CD4-positive, alpha-beta T cell treated with Interleukin-17A for 1 hour (primary cell): ENCODE measurements at places on chromosomes 12 and 14.
A peak's percentile ranks its signal among the peaks of the same experiment; 100 is the strongest.

DNA sequence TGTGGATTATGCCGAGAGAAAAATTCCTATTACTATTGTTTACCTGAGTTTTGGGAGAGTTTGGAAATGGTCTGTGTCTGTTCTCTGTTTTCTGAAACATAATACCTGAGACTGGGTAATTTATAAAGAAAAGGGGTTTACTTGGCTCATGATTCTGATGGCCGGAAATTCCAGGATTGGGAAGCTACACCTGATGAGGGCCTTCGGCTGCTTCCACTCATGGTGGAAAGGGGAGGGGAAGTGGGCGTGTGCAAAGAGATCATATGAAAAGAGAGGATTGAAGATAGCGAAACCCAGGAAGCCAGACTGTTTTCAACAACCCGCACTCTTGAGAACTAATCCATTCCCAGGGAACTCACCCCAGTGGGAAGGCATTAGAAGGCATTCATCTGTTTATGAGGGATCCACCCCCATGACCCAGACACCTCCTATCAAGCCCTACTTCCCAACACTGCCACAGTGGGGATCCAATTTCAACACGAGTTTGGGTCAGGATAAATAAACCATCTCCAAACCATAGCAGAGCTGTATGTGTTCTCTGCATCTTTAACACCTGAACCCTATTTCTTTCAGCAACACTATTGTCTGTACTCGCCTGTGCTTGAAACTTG lies 51.1 kb downstream of the APAF1 start:
- DNase-seq = no peak

DNA sequence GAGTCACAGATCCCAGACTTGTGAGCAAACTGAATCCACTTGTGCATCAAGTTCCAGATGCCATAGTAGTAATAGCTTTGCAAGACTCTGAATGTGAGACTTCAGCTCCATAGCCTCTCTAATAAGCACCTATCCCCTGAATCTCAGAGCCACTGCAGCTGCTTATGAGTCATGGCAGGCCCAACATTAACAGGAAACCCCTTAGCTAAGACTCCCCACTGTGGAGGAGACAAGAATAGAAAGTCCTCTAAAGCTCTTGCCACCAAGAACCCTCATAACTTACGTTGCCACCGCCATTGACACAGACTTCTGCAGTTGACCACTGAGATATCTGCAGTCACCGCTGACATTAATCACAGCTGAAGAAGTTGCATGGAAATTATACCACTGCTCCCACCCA lies 62.9 kb upstream of the PDE3A start:
- no peak for DNase-seq

GRCh38 chr12:131408036-131408365 lies 302.9 kb upstream of the SFSWAP start:
- no peak for DNase-seq

GRCh38 chr12:64332296-64332695 lies 58.3 kb downstream of the C12orf56 start:
- no peak for DNase-seq

DNA sequence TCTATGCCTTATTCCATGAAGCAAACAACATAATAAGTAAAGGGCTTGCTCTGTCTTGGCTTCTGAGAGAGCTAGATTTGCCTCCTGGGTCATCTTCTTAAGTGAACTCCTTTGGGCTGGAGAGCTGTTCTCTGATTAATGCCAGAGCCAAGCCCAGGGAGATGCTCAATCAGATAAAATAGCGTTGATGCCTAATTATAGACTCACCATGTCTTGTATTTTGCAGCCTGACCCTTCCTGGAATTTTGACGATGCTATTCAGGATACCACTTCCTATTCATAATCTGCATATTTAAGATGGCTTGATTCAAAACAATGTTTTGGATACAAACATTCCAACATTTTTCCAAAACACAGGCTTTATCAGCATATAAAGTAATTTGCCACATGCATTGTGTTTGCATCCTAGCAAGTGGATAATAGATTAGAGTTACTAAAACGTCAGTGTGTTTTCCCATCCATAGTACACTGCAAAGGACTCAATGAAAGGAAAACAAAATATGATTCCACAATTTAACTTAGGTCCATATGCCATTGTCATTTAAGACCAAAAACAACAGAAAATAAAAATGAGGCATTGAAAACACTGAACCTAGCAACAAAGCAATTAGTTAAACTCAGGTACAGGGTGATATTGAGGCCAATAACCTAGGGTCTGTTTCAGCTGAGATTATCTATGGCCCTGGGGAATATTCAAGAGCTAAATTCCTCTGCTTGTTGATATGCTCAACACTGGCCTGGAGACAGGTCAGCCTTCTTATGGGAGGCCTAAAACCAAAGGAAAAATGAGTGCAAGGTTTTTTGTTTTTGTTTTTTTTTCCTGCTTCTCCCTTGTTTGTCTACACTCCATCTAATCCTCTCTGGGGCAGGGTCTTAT lies 184.2 kb upstream of the FOXN3 start:
- no peak for DNase-seq

DNA sequence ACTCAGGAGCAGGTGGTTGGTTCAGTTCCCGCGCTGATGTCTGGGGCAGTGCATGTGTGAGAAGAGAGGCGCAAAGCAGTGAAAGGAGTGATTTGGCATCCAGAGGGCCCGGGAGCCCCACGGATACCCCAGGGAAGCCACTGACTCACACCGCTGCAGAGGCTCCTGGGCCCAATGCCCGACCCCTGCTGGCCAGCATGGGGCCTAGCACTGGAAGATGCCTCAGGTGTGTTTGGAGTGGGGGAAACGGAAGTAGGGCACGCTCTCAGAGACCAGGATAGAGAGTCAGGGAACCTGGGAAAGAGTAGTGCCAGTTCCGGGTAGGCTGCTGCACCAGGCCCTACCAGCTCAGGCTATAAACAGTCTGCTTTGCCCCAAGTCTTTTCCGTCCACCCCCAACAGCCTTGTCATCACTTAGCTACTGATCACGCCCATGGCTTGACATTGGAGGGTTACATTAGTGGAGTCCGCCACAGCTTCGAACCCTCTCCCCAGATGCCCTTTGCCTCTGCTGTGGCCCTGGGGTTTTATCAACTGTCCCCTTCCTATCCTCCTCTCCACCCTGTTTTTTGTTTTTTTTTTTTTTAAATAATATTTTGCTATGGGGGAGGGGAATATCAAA lies 9.5 kb upstream of the CSAD start:
- peak; percentile 53 for DNase-seq

DNA sequence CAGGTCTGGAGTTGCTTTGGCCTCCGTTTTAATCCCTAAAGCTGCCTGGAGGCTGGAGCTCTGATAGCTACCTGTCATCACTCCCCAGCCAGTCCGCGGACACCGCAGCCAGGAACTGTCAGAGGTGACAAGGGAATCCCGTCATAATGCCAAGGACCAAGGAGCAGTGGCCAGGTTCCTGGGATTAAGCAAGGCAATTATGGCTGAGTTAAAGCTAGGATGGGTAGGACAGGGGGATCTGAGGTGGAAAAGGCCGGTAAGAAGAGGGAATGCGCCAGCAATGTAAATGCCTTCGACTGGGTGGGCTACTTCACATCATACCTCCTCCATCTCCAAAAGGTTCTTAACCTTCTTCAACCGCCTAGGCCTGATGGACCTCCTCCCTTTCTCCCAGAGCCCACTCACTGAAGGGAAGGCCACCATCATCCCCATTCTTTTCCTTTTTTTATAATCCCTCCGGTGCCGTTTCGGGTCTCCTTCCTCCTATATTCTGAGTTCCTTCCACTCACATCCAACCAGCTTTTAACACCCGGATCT lies 1.9 kb downstream of the PPP1R3E start:
- peak; percentile 22 for DNase-seq

DNA sequence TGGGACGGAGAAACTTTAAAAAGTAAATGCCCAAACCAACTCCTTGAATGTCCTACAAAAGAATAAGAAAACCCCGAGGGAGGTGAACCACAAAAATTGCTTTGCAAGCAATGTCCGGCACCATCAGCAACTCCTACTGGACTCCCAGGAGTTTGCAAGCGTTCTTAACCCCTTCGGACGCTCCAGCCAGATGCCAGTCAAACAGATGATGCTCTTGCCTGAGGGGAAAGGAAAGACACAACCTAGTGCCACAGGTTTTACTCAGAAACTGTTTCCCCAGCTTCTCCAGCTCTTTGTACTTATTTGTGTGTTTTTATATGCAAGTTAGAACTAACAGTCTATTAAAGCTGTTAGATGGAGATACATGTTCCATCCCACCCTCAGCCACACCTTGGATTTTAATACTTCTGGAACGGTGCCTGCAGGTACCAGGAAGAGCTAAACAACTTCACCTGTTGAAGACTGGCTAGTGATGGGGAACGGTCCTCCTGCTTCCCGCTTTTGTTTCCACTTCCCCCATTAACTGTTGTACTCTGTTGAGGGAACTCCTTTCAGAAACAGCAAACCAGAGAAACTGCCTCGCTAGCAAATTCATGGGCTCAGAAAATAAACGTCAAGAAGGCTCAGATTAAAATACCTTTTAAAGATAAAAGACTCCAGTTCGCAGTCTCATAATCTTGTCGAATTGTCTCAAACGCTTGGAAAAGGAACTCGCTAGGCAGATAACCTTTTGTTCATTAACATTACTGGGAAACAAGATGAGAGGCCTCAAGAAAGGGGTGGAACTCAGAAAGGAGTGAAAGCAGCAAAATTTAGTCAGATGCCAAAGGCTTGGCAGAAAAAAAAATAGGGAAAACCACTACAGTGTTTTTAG lies 1.1 kb upstream of the FERMT2 start:
- peak; percentile 5 for DNase-seq

- no peak for DNase-seq
These were observed 58.3 kb downstream of the PRIMA1 start for GRCh38 chr14:93729993-93730392.

GRCh38 chr12:126198966-126199692 lies 1133.9 kb downstream of the AACS start:
- no peak for DNase-seq

GRCh38 chr14:33433396-33433795 lies 494.7 kb downstream of the NPAS3 start:
- no peak for DNase-seq

DNA sequence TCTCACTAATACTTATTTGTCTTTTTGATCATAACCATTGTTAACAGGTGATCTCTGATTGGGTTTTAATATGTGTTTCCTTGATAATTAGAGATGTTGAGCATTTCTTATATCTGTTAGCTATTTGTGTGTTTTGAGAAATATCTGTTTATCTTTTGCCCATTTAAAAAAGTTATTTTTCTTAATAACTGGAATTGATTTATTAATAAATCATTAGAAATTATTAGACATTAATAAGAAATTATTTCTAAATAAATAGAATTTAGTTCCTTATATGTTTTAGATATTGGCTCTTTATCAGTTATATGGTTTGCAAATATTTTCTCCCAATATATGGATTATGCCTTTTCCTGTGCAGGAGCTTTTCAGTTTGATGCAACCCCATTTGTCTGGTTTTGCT lies 18.7 kb downstream of the TMX1 start:
- no peak for DNase-seq

GRCh38 chr14:33254861-33255395 lies 316.2 kb downstream of the NPAS3 start:
- no peak for DNase-seq

- peak; percentile 34 for DNase-seq
These were observed 96.7 kb downstream of the RFLNA start for GRCh38 chr12:124391340-124392261.

DNA sequence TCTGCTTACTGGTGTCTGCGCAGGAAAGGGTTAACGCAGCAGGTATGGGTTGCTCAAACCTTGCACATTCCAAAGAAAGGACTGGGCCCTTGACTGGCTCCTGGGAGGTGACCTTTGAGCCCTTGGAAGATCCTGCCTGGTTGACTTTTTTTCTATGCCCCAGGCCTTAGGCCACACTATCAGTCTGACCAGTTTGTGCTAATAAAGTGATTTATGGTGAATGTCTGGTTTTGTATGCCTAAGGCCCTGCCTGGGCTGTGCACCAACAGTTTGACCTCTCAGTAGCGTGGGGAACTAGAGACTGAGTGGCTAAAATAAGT lies 61.4 kb upstream of the SCN8A start:
- no peak for DNase-seq

GRCh38 chr12:52243259-52243855 lies 10.3 kb downstream of the KRT7 start:
- no peak for DNase-seq

- DNase-seq = no peak
These were observed 2.8 kb upstream of the PRKAG1 start for GRCh38 chr12:49021292-49021915.

- peak; percentile 1 for DNase-seq
These were observed 1091.8 kb upstream of the ATXN7L3B start for GRCh38 chr12:73445658-73446324.

DNA sequence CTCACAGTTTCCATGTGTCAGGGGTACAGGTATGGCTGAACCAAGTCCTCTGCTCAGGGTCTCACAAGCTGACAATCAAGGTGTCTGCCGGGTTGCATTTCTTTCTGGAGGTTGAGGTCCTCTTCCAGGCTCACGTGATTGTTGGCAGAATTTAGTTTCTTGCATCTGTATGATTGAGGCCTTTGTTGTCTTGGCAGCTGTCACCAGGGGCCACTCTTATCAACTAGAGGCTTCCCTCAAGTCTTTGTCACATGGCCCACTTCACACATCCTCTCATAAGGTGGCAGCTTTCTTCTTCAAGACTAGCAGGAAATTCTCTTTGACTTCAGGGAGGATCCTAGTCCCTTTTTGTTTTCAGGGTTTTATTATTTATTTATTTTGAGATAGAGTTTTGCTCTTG lies 46.0 kb upstream of the FOS start:
- DNase-seq = peak; percentile 85

- no peak for DNase-seq
These were observed 15.7 kb upstream of the PWP1 start for GRCh38 chr12:107669946-107670345.

GRCh38 chr12:51820526-51821439 lies 27.7 kb downstream of the FIGNL2 start:
- DNase-seq = peak; percentile 81

- DNase-seq = no peak
These were observed 12.8 kb upstream of the BEGAIN start for GRCh38 chr14:100599981-100600380.

DNA sequence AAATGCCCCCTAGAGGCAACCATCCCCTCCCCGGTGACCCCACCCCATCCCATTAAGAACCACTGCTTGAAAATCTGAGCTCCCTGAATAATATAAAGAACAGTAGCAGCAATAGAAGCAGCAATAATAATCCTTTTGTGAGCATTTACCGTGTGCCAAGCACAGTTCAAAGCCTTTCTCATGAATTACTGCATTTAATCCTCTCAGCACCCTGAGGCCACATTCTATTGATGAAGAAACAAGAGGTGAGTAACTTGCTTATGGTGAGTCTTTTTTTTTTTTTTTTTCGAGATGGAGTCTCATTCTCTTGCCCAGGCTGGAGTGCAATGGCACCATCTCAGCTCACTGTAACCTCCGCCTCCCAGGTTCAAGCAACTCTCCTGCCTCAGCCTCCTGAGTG lies 65.0 kb downstream of the KCNK10 start:
- DNase-seq = no peak

DNA sequence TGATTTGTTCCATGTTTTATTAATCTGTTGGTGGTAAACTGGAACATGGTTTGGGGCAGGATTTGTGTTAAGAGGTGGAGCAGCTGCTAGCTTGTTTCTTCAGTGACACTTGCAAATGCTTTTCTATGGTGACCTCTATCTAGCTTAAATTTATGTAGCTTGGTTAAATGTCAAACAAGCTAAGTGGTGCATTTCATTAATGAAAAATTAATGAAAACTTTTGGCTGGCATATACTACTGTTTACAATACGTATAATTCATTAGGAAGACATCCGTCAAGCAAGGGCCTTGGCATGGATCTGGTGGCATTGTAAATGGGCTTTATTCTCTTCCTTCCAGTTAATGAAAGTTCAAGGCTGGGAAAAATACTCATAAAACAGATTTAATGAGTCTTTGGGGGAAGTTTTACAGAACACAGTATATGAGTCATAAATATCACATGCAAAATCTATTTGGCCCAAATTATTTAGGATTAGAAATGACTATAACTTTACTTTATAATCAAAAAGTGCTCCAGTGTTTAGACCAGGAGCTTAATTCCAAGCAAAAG lies 807.7 kb upstream of the SEL1L start:
- no peak for DNase-seq
